ENCODE measurements at places on chromosomes 13 and 19.

- DNase-seq: no peak
Measured at GRCh38 chr13:77985866-77986636, 67.4 kb upstream of the EDNRB start.

DNA sequence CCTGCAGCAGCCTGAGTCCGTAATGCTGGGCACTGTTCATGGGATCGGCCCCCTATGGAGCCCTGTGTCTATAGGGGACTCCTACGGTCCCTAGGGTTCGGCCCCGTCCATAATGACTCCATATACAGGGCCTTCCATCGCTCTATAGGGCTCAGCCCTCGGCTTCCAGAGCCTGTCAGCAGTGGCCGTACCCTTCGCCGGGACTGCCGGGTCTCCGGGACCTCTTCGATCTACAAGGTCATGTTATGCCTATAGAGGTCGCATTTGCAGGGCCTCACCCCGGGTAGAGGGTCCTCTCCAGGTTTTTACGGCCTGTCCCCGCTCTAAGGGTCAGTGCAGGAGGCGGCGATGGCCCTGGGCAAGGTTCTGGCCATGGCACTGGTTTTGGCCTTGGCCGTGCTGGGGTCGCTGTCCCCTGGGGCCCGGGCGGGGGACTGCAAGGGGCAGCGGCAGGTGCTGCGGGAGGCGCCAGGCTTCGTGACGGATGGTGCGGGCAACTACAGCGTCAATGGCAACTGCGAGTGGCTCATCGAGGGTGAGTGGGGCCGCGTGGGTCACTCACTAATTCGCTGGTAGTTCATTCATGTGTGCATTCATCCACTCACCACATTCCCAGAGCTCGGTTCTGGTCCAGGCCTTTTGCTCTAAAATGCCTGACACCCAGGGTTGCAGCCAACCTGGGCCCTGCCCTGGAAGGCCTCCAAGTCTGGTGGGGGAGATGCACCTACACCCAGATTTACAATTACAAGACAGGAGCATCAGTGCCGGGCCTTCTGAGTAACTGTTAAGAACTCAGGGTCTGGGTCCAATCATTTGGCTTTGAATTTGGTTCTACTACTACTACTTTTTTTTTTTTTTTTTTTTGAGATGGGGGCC lies 699 bp downstream of the MEGF8 start:
- peak; percentile 20 for DNase-seq

DNA sequence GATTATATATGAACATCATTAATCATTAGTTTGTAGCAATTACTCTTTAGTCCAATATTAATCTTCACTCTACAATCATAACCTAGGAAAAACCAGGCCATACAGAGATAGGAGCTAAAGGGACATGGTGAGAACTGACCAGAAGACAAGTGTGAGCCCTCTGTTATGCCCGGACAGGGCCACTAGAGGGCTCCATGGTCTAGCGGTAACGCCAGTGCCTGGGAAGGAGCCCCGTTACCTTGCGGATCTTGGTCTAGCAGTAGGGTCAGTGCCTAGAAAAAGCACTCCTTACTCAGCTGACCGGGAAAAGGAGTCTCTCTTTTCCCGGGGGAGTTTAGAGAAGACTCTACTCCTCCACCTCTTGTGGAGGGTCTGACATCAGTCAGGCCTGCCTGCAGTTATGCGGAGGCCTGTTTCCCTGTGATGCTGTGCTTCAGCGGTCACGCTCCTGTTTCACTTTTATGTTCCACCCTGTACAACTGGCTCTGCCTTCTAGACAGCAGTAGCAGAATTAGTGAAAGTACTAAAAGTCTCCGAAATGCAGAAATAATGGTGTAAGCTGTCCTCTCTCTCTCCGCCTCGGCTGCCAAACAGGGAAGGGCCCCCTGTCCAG lies 13.8 kb downstream of the OR7D4 start:
- peak; percentile 50 for DNase-seq

DNA sequence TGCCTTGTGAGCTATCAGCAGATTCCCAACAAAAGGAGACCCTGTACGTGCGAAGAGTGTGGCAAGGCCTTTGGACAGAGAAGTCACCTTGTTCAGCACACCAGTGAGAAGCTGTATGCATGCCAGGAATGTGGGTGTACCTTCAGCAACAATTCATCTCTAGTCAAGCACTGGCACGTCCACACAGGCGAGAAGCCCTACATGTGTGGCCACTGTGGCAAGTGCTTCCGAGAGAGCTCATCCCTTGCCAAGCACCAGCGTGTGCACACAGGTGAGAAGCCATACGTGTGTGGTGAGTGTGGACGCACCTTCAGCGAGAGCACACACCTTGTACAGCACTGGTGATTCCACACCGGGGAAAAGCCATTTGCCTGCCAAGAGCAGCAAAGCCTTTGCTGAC lies 7.6 kb upstream of the ZSCAN22 start:
- DNase-seq: no peak

DNA sequence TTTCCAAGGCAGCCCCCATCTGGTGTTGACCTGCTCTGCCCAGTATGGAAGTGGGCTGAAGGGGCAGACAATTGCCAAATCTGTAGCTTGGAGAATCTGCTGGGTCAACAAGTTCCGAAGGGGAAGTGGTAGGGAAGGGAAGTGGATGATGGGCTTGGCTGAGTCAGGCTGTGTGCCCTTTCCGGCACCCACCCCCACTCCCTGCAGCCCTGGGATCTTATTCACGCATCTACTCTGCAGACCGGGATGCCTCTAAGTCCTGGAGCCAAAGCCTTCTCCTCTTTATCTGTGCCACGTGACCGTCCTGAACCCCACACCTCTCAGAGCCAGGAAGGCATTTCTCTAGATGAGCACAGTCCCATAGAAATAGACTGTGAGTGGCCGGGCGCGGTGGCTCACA lies 7.5 kb upstream of the C5AR2 start:
- DNase-seq: no peak

DNA sequence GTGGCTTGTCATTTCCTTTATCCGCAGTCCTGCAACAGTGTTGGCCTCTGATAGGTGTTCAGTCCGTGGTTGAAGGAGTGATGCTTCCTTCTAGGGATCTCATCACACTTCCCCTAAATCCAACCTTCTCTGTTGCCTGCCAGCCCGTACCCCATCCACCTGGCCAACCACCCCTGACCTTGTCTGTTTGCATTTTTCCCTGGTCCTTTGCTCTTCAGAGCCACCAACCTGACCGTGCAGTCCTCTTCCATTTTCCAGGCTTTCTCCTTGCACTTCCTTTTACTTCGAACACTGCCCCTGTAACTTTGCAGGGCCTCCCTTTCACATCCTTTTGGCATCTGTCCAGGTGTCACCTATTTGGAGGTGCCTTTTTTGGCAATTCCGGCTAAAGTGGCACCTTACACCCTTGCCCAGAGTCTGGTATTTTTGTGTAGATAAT lies 696 bp downstream of the ZNF460 start:
- DNase-seq: no peak

GRCh38 chr19:33248553-33248953 lies 22.9 kb upstream of the SLC7A10 start:
- DNase-seq: no peak

- DNase-seq: no peak
Measured at GRCh38 chr19:7544626-7545025, 9.1 kb downstream of the PNPLA6 start.

GRCh38 chr13:49303533-49304252 lies 56.0 kb downstream of the CDADC1 start:
- DNase-seq: no peak

Measured in activated T-cell treated with anti-CD3 and anti-CD28 coated beads for 48 hours (primary cell).